ENCODE measurements at places on chromosomes 4 and X. TPM values are rescaled to one million over a fixed set of nuclear protein-coding genes. Genes with fewer than 3 reads are reported as not detected.
A peak's percentile ranks its signal among the peaks of the same experiment; 100 is the strongest.

DNA sequence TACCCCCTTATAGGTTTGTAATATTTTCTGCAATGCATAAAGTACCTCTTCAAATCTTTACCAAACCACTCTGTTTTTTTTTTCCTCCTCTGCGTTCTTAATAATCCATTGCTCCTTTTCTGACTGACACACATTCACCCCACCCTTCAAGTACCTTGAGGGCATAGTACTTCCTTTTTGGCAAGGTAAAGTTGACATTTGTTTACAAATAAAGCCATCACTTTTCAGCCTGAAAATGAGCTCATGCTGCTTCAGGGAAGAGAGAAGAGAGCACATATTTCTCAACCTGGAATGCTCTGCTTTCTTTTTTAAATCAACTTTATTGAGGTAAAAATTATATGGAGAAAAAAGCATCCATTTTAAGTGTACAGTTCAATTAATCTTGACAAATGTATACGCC lies 113.9 kb downstream of the AGTR2 start:
- DNase-seq, result no peak

DNA sequence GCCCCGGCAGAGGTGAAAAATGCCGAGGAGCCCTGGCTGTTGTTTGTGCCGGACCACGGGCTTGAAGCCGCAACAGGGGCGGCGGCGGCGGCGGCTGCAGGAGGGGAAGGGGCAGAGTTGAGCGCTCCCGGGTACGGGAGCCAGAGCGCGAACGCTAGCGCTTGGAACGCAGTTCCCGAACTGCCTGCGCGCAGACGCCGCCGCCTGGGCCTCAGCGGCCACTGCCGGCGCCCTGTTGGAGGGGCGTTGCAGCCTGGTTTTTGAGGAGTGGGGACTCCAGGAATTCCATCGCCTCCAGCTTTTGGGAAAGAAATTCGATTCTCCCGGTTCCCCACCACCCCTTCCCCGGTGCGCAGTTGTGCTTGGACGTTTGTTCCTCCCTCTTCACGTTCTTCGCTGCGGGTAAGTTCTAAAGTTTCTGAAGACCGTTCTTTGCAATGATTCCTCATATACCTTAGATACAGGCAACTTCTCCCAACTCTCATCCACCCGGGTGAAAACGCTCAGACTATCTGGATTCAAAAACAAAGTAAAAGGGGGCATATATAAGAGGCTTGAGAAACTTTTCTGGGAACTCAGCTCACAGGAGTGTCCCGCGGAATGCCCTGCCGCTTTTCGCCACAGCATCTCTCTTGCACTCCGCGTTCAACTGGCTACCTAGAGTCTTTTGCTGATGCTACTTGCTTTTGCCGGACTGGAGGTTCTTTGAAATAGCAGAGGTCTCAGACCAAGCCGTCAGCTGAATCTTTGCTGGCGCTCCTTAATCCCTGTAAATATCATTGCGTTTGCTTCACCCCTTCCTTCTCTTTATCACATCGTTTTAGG lies 1.0 kb downstream of the FAT4 start:
- peak; percentile 70 for DNase-seq

GRCh38 chrX:124194901-124195300 lies 137.6 kb upstream of the TEX13D start:
- no peak for DNase-seq

The MAGEB17 gene
- polyA plus RNA-seq, result not detected

- no peak for DNase-seq
Observed at GRCh38 chr4:150890246-150890645, 124.8 kb downstream of the LRBA start.

The FAAH2 gene
- 6.6 TPM for polyA plus RNA-seq

DNA sequence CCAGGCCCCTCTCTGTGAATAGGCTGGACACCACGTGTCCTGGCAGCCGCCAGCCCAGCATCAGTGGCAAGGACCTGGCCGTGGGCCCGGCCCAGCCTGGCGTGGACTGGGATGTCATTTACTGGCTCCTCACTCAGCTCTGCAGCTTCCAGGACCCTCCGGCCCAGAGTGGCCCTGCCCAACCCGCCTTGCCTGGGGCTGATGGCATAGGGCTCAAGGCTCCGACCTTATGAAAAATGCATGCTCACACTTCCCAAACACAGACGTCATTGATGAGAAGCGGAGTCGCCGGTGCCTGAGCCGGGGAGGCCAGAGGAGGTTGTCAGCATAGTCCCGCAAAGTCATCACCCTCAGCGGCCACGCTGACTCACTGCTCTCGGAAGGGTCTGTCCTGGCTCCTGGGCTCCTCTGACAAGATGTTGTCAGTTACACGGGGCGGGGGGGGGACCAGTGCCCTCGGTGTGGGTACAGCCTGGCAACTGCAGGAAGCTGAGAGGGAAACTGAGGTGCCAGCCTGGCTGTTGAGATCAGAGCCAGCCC lies 14.3 kb downstream of the CFAP99 start:
- DNase-seq, result no peak

- DNase-seq, result no peak
Observed at GRCh38 chr4:6788123-6788522, 5.6 kb downstream of the KIAA0232 start.

DNA sequence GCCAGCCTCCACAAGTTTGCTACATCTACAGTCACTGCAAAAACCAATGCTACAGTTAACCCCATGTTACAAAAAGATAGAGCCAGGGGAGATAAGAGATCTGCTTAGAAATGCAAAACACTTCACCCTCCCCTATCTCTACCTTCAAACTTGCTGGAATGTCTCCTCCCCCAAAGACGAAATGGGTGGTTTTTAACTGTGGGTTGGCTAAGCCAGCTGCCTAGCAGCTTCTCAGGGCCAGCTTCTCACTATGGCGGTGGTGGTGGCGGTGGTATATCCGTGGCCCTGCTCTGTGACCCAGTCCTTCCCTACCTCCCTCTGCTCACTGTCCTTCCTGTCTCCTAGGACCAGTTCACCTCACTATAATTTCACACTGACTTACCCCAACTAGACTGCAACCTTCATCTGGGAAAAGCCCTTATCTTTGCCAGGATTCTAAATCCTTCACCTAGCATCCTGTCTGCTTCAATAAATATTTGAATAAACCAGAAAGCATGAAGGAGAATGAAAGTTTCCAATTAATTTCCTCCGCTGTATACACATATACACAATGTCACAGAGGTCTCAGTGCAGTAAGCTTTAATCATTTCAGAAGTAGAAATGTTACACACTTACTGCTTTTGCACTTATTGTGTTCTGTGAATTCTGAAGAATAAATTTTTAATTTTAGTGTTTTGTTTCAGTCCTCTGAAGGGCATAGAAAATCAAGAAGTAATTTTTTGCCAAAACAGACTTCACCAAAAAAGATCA lies 46.3 kb downstream of the SH3KBP1 start:
- DNase-seq, result no peak

DNA sequence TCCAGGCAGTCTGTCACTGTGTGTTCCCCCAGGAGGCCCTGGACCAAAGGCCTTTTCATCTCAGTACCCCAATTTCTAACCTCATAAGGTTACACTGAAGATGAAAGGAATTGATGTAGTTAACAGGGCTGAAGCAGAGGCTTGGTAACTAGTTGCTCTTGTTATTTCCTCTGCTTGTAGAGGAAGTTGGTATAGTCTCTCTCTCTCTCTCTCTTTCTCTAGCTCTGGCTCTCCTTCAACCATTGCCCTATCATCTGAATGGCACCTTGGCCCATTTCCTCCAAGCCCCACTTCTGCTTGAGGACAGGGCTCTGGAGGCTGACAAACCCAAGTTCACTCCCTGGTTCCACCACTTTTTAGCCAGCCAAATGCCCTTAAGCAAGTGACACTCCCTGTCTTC lies 96.1 kb downstream of the MAMLD1 start:
- DNase-seq, result no peak

The RPS6KA6 gene
- 10.5 TPM for polyA plus RNA-seq

GRCh38 chr4:18234108-18234507 lies 212.6 kb upstream of the LCORL start:
- no peak for DNase-seq

DNA sequence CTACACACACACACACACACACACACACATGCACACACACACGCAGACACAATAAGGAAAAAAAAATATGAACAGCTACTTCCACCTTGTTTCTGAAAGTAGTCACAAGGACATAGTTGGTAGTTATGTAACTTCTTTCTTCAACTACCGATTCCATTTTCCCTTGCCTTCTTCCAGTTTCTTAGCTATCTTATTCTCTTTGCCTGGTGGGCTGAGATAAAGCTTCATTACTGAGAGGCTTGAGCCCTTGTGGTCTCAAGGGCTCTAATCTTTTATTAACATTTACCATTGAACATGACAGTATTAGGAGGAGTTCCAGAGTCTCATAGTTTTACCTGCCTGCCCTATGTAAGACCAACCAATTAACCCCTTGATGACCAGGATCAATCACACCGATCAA lies 8.9 kb upstream of the SMIM10 start:
- DNase-seq, result no peak

GRCh38 chr4:54473077-54473545 lies 184.6 kb upstream of the KIT start:
- DNase-seq, result no peak

The FHIP1A gene
- polyA plus RNA-seq, result 5.7 TPM

The SPANXN4 gene
- polyA plus RNA-seq, result not detected

The STEEP1 gene
- polyA plus RNA-seq, result 26.2 TPM

- DNase-seq, result no peak
Observed at GRCh38 chrX:78024349-78025059, 55.1 kb upstream of the PGAM4 start.

The PAGE2B gene
- polyA plus RNA-seq, result not detected

The COX7B2 gene
- not detected for polyA plus RNA-seq

GRCh38 chr4:140639066-140639465 lies 70.3 kb upstream of the UCP1 start:
- DNase-seq, result no peak

- DNase-seq, result no peak
Observed at GRCh38 chrX:6292599-6292998, 63.9 kb upstream of the NLGN4X start.

The LARP7 gene
- 96.6 TPM for polyA plus RNA-seq

- no peak for DNase-seq
Observed at GRCh38 chrX:2536974-2537373, 36.2 kb upstream of the DHRSX start.

The GAGE12F gene
- polyA plus RNA-seq, result not detected

DNA sequence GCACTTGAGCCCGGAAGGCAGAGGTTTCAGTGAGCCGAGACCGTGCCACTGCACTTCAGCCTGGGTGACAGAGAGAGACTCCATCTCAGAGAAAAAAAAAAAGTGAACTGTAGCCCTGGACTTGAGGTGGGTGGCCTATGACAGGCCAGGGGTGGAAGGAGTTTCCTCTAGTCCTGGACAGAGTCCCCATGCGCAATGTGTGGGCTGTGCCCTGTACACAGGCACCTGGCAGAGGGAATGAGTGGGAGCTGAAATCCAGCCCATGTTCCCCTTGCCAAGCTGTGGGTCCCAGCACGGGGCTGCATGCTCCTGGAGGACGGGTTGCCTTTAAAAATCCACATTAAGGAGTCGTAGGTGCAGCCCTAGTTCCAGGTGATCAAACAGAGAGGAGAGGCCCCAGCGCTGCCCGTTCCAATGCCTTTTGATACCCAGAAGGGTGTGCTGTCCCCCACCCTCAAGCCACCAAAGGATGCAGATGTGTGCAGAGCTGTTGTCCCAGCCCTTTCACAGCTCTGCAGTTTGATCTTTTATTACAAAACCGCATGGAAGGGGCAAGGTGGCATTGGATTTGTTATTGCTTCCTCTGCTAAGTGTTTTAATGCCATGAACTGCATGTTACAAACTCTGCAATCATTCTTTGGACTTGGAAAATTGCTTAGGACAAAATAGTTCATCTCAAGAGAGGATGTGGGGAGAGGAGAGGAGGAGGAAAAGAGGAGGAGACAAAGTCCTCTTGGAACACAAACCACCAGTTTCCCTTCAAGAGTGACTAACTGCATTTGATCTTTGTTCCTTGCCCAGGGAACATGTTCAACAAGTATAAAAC lies 38.0 kb upstream of the PDK3 start:
- DNase-seq, result no peak

GRCh38 chr4:43133566-43133965 lies 241.1 kb downstream of the GRXCR1 start:
- no peak for DNase-seq

DNA sequence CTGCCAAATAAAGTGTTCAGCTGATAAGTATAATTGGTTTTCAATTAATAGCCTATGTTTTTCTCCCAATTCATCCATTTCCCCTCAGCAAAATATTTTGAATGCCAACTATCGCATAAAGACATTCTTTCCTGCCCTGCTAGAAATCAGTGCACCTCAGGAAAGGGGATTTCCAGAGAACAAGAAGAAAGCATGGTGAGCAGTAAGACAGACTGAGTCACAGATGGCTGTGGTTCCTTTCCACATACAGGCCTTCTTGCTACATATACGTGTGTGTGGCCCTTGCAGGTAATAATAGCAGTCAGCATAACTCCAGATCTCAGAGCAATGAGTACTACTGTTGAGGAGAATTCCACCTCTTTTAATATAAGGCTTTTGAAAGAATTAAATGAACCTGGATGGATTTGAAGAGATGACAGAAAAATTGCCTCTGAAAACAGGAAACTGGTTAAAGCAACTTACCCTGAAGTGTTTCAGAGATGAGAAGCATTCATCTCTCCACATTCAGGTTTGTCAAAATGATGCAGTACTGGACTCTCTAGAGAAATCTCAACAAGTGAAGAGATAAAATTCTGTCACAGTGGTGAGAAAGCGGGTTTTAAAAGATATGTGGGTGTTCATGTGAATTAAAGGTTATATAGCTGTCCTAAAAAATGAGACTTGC lies 13.6 kb downstream of the GASK1B start:
- DNase-seq, result no peak

DNA sequence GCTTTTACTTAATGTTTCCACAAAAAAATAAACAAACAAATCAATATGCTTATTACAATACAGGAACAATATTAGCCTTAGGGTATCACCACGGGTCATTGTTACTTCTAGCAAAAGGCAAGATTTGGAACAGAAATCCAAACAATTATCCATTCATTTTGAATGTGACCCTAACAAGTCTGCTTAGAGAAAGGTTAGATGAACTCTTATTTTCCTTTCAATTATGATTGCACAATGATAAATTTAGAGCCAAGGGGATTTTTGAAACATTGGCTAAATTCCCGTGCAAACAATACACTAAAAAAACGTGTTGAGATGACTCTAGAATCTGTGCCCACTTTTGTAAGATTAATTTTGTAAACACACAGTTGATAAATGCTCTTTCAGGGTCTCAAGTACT lies 474.7 kb downstream of the PCDH7 start:
- DNase-seq, result no peak

- DNase-seq, result no peak
Observed at GRCh38 chr4:26930964-26931363, 70.3 kb downstream of the STIM2 start.

DNA sequence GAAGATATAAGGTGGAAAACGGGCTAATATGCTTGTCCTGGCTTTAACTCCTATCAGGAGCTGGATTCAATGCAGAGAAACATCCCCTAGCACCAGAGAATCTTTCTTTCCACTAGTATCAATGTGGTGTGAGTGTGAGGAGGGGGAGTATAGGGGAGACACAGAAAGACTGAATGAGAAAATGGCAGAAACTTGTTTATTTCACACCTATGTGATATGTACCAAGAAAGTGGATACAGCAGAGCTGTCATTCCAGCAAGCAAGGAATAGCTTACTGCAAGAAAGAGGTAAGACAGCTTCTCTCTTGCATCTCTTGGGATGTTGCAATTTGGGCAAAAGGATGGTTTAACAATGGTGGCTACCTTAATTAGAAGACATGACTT lies 105.6 kb downstream of the LNX1 start:
- DNase-seq, result no peak

GRCh38 chr4:25535701-25536473 lies 119.8 kb upstream of the SLC34A2 start:
- no peak for DNase-seq

- peak; percentile 10 for DNase-seq
Observed at GRCh38 chr4:158624889-158625478, 46.7 kb downstream of the C4orf46 start.

The TRIM60 gene
- not detected for polyA plus RNA-seq

GRCh38 chr4:101288365-101289145 lies 58.8 kb downstream of the PPP3CA start:
- no peak for DNase-seq

All from right lung (tissue), 10 donors.